Activated CD4-positive, CD25-positive, alpha-beta regulatory T cell treated with anti-CD3 and anti-CD28 coated beads, Interleukin-2, amount 50 U/mL, for 16 hours (primary cell): ENCODE measurements at places on chromosomes 16 and 17.

DNA sequence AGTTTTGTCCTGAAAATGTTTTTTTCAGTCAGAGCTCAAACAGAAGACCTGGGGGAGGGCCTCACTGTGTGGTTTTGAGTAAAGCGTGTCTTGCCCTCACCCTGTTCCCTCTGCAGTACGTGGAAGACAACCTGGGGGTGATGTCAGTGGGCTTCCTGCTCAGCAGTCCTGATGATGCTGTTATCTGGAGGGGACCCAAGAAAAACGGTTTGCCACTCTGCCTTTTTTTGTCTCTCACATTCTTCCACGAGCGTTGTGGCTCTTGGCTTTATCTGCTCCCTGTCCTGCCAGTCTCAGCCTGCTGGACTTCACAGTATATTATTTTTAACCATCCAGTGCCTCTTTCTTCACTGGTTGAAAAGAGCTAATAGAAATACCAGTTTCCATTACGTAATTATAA lies 12.9 kb downstream of the NUBP1 start:
- no peak for DNase-seq

DNA sequence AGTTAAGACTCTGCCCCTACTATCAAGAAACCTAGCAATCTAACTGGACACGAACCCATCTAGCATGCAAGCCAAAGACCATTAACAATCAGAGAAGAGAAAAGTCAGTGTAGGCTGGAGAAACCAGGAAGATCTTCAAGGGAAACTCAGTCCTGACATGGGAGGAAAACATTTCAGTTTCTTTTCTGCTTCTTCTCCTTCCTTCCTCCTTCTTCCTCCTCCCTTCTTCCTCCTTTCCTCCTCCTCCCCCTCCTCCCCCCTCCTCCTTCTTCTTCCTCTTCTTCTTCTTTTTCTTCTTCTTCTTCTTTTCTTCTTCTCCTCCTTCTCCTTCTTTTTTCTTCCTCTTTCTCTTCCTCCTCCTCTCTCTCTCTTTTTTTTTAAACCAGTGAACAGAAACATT lies 29.6 kb upstream of the SHISA9 start:
- no peak for DNase-seq

- no peak for DNase-seq
These were observed 1.3 kb upstream of the PRRT2 start for GRCh38 chr16:29810699-29811169.

DNA sequence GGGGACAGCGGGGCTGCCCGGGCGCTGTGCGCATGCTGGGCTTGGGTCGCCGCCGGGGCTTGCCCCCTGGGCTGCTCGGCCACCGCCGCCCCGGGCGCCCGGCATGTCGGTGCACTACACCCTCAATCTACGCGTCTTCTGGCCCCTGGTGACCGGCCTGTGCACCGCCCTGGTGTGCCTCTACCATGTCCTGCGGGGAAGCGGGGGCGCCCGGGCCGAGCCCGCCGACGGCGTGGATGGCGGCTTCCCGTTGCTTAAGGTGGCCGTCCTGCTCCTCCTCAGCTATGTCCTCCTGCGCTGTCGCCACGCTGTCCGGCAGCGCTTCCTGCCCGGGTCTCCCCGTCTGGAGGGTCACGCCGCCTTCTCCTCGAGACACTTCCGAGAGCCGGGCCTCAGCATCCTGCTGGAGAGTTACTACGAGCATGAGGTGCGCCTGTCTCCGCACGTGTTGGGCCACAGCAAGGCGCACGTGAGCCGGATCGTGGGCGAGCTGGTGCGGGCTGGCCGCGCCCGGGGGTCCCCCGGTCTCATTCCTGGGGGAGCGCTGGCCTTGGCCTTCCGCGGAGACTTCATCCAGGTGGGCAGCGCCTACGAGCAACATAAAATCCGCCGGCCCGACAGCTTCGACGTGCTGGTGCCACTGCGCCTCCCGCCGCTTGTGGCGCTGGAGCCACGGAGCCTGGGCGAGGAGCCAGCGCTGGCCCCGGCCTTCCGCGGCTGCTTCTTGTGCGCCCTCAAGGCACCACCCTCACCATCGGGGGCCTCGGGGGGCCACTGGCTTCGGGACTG lies 789 bp downstream of the ITPRIPL2 start:
- no peak for DNase-seq

DNA sequence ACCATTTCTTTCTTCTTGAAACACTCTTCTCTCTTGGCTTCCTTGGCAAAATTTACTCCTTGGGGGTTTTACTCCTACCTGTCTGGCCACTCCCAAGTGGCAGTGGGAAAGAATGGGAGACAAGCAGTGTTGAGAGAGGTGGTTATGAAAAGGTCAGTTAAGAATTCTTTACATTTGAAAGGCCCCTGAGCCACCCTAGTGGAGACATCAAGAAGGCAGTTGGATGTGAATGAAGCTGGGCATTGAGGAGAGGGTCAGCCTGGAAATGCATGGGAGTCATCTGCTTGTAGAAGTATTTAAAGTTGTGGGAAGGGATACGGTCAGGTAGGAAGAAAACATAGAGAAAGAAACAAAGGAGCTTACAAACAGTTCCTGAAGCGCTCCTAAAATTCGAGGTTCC lies 42.3 kb upstream of the CCNF start:
- no peak for DNase-seq

GRCh38 chr16:81495321-81496234 lies 51.0 kb downstream of the CMIP start:
- no peak for DNase-seq

DNA sequence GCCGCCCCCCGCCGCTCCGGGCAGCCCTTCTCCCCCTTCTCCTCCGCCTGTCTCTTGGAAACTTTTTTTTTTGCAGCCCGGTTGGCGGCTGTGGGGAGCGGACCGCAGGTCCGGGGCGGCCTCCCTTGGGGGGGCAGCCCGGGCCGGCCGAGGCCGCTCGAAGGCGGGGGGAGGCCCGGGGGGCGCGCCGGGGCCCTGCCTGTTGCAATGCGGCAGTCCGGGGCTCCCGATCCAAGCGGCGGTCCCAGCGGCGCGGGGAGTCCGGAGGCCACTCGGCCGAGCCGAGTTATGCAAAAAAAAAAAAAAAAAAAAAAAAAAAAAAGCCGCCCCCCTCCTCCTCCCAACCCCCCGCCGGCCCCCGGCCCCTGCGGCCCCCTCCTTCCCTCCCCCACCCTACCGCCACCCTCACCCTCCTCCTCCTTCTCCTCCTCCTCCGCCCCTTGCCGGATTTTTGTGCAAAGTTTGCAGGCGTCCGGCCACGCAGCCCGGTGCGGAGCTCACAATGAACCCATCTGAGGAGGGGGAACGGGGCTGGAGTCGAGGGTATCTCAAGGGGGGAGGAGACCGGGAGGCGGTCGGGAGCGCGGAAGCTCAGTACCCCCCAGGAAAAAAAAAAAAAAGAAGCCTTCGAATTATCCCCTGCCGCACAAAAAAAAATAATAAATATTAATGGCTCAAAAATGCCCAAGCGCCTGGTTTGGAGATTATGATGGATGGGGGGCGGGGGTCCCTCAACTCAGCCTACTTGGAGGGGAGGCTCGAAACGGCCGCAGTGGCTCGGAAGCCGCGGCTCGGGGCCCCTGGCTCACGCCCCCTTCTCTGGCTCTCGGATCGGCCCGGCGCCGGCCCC lies at the start of gene ZNF423:
ZNF423 (minus strand) TSS at position 291 of the 850 bp plus-strand sequence. CDS start 338 bp downstream, outside the sequence.
- no peak for DNase-seq

GRCh38 chr16:10610499-10611184 lies 30.2 kb upstream of the EMP2 start:
- DNase-seq, result no peak

GRCh38 chr16:4330277-4330874 lies 14.5 kb downstream of the GLIS2 start:
- peak; percentile 59 for DNase-seq

DNA sequence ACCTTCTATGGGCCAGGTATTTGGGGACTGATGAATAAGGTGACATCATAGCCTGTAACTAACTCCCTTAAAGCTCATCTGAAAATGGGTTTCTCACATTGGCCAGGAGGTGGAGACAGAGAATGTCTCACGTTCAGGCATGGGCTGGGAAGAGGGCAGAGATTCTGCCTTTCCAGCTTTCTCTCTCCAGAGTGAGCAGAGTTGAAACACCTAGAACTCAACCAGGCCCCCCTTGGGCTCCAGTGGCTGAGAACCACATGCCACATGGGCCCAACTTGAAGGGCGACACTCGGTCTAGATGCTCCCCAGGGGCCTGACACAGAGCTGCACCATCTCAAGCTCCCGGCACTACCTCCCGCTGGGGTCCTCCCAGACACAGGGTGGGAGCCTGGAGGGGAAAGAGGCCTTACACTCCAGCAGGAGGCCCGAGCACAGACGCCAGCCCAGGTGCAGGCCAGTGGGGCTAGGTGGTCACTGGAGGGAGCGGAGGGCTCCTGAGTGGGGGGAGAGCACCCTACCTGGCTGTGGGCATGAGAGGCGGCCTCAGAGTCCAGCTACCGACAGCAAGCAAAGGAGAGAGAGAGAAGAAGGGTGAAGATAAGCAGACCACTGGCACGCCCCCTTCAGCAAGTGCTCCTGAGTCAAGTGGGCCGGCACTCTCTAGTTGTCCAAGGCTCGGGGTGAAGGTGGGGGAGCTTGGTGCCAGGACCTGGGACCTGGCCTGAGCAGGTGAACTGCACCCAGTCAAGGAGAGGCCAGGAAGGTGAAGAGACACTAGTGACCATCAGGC lies 55.9 kb downstream of the MYO18A start:
- no peak for DNase-seq

GRCh38 chr17:75892556-75893224 lies 4.1 kb downstream of the TRIM65 start:
- no peak for DNase-seq

DNA sequence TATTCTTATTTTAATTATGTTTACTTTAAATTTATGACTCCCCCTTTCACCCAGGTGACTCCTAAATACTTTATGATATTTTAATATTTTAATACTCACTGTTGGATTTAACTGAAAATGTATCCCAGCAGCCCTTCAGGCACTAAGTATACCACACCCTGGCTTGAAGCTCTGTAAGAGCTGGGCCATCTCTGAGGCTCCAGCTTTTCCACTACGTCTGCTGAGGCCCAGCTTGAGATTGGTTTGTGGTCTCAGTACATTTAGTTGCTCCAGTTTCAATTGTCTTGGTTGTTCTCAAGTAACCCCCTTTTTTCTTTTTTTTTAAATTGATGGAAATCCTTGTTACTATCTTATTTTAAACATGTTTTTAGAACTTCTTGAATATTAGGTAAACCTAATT lies 27.0 kb upstream of the CAPNS2 start:
- DNase-seq, result no peak

- no peak for DNase-seq
These were observed 229.6 kb downstream of the MRTFB start for GRCh38 chr16:14300705-14301168.

DNA sequence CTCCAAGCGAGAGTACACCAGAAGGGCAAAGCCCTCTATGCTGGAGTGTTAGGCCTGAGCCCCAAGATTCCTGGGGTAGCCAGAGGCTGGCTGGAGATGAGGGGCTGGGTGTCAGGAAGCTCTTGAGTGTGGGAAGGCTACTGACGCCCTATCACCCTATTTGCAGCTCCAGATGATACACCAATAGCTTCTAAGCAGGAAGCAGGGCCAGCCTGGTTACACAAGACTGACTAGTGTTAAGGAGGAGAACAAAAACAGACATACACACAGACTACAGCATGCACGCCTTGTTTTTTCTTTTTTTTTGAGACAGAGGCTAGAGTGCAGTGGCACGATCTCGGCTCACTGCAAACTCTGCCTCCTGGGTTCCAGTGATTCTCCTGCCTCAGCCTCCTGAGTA lies 15.9 kb downstream of the POLR3K start:
- DNase-seq, result no peak

- DNase-seq, result no peak
These were observed 6.2 kb downstream of the GGA2 start for GRCh38 chr16:23504076-23504452.

DNA sequence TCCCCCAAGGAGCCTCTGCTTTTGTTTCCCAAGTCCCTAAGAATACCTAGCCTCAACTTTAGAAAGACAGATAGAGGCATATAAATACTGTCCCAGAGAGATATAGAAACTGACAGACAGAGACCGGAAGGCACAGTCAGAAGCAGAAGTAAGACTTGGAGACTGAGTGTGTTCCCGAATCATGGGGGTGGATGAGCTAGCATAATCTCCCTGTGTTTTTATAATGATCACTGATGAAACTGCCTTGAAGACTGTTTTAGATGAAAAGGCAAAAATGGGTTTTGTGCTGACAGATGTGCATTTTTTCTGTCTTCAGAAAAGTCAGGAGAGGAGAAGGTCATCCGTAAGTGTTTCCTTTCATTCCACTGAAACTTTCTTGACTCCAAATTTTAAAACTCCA lies 8.3 kb upstream of the PSMD3 start:
- no peak for DNase-seq

DNA sequence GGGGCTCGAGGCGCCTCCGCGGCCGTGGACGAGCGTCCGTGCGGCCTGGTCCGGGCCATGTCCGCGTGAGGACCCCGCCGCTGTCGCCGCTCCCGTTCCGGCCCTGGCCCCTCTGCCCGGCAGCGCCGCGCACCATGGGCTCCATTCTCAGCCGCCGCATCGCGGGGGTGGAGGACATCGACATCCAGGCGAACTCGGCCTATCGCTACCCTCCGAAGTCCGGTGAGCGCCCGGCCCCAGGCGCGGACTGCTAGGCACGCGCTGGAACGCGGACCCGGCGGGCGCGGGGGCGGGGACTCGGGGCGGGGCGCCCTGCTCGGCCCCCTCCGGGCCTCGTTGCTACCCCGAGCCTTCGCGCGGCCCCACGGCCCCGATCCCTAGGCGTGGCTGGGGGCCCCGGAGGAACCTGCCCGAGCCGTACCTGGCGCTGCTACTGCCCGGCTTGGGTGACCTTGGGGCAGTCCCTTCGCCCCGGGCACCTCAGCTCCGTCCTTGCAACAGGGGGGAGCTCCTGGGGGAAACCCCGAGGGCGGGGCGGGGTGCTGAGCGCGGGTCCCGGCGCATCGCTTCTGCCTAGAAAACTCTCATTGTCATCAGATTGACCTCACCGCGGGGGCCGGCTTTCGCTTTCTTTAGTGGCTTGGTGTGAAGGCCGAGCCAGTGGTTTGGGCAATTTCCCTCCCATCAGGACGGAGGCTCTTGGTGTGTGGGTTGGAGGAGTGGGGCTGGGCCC lies 367 bp downstream of the MGRN1 start:
- no peak for DNase-seq

DNA sequence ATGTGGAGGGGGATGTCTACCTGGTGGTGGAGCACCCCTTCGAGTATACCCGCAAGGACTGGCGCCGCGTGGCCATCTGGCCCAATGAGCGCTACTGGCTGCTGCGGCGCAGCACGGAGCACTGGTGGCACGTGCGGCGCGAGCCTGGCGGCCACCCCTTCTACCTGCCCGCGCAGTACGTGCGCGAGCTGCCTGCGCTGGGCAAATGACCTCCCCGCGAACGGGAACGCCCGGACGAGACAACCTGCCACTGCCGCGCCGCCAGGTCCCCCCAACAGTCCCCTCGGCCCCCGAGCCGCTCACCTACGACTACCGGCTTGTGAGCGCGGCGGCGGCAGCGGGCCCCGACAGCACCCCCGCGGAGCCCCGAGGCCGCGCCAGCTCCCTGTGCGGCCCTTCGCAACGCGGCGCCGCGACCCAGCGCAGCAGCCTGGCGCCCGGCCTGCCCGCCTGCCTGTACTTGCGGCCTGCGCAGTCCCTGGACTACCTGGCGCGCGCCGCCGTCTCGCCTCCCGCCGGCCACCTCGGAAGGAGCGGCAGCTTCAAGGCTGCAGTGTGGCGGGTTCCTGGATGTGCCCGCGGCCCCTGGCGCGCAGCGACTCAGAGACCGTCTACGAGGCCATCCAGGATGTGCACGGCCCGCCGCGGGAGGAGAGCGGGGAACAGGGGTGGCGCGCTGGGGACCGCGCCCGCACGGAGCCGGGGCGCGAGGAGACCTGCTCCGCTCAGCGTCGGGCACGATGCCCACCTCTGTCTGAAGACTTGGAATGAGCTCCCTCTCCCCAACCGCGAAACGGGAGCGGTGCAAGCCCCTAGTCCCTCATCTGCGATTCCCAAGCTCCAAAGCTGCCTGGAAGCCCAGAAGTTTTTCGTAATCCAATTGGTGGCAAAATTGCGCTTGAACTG lies 48.7 kb upstream of the AMZ2 start:
- DNase-seq, result no peak

- DNase-seq, result no peak
These were observed 908 bp downstream of the FKBP10 start for GRCh38 chr17:41813699-41814124.
